ENCODE measurements at places on chromosomes 11 and 22.

GRCh38 chr11:111749646-111750045 lies 16.5 kb downstream of the PPP2R1B start:
- DNase-seq: no peak

GRCh38 chr11:7537265-7537664 lies 23.5 kb downstream of the PPFIBP2 start:
- DNase-seq: peak; percentile 31

DNA sequence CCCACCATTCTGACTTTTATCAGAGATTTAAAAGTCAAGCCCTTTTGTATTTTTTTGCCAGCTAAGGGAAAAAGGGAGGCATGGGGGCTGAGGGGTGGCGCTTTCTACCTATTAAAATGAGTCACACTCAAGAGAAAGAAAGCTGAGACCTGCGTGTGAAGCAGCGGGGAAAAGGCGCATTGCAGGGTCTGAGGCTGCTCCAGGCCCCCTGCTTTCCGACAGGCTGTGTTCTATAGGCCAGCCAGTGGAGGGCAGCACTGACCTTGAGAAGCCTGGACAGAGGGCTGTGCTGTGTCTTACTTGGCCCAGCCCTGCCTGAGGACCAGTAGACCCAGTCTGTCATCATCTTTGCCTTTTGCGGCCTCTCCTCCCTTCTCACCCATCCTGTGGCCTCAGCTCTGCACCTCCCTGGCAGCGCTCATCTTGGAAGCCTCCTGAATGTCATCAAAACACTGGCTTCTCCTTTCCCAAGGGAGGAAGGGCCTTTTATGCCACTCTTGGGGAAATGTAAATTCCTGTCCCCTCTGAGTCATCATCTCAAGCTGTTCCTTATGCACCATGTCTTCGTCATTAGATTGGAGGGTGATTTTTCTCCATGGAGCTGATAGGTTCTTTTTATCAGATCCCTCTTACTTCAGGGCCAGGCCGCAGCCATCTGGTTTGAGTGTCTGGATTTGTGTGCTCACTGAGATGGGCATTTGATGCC lies 12.6 kb upstream of the MAPK8IP1 start:
- DNase-seq: peak; percentile 71

GRCh38 chr11:78158987-78159652 lies 19.7 kb upstream of the ALG8 start:
- peak; percentile 49 for DNase-seq

DNA sequence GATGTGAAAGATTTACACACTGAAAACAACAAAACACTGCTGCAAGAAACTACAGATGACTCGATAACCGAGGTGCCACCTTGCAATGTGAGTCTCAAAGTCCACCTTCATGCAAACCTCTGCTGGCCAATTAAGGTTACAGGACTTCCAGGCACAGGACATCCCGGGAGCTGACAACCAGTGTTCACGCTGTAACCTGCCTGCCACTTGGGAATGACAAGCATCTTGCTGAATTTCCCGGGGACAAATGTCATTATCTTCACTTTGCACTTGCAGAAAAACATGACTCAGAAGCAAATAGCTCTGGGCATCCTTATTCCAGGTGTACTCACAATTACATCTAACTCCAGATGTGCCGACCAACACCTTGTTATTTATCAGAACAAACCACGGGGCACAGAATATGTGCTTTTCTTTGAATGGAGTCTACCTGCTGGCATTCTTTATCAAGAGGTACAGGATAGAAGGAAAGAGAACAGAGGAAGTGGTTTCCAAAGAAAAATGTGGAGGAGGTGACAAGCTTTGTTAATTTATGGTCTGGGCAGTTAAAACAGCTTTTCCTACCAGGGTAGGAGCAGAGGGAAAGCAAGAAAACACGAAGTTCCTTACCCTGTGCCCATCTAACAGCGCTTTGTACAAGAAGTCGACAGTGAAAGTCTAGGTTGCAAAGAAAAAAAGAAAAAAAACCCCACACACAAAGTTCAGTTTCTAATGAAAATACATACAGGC lies 72.3 kb downstream of the SHANK2 start:
- DNase-seq: no peak

DNA sequence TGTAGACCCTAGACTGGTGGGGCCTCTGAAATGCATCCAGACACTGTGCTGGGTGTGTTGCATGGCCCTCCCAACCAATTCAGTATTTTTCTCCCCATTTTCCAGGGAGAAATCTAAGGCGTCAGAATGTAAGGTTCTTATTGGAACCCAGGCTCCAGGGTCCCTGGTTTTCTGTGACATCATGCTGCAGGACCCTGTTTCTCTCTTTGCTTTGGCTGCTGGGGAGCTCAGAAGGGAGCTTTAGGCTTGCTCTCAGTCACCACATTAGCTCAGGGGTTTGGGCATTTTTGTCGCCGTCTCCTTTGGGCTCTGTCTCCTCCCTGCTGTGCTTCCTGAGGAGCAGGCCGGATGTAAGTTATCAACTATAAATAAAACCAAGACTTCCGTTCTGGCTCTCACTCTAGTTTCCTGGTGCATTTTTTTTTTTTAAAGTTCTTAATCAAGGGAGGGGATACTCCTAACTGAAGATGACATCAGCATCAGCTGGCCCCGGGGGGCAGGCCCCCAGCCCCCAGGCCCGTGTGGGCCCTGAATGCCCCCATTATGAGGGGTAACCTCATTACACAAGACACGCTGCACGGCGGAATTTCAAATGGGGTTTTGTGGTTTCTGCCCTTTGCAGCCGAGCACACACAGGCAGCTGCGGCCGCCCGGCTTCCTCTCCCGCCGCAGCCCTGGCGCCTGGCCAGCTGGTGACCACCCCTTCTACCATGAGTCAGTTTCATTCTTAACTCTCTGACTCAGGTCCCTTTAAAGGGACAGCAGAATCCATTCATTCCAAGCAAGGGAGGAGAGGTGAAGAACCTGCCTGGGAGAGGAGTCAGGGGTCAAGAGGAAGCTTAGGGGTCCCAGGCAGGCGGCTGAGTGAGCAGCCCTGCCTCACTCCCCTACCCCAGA lies 3.2 kb downstream of the MYEOV start:
- peak; percentile 69 for DNase-seq

- DNase-seq: peak; percentile 33
Observed at GRCh38 chr11:76102802-76103201, 103.5 kb downstream of the WNT11 start.
